A549 treated with CORT108297 at 1 μM for 4 hours (cell line): ENCODE measurements at places on chromosomes 2 and 18. TPM values are rescaled to one million over a fixed set of nuclear protein-coding genes. Genes with fewer than 3 reads are reported as not detected.

Gene SIX3
- 0.36 to 0.58 TPM (median 0.52 TPM) in 5 replicates for total RNA-seq

Gene ST6GAL2
- 14.9 to 29.3 TPM (median 21.2 TPM) in 5 replicates for total RNA-seq

Gene DLX1
- 2.7 to 4.0 TPM (median 3.5 TPM) in 5 replicates for total RNA-seq

Gene TET3
- total RNA-seq = 5.6 to 7.7 TPM (median 6.6 TPM) in 5 replicates

Gene ASPRV1
- total RNA-seq = 0.14 to 0.43 TPM (median 0.23 TPM) in 5 replicates

Gene VWC2L
- not detected in 5 replicates for total RNA-seq

Gene ITGB1BP1
- total RNA-seq = 153 to 184 TPM (median 172 TPM) in 5 replicates

Gene FSIP2
- not detected in 5 replicates for total RNA-seq

Gene CTLA4
- total RNA-seq = not detected in 5 replicates

Gene TNFAIP6
- 1.0 to 2.0 TPM (median 1.4 TPM) in 5 replicates for total RNA-seq

Gene OLA1
- total RNA-seq = 119 to 130 TPM (median 124 TPM) in 5 replicates

Gene PROKR1
- total RNA-seq = not detected in 5 replicates

Gene ANTXR1
- 106 to 157 TPM (median 144 TPM) in 5 replicates for total RNA-seq
